ENCODE measurements at places on chromosomes 12 and 14. TPM values are rescaled to one million over a fixed set of nuclear protein-coding genes. Genes with fewer than 3 reads are reported as not detected.
A peak's percentile ranks its signal among the peaks of the same experiment; 100 is the strongest.

The GPR137C gene
- not detected for total RNA-seq

The SMIM41 gene
- total RNA-seq: not detected

DNA sequence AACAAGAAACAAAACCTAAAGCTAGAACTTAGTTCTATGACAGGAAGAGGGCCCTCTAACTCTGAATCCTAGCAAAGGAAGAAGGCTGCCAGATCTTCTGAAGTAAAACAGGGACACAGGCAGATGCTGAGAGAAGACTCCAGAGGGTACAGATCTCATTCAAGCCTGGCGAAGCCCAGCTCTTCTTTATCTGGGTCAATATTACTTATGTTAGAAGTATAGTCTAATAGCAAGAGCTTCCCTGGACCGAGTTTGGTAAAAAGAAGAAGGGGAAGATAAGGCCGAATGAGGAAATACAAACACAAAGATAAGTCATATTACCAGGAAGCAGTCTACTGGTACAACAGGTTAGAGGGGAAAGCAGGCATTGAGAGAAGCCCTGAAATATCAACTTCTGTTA is 79.9 kb upstream of the CCDC91 start:
- DNase-seq: no peak

DNA sequence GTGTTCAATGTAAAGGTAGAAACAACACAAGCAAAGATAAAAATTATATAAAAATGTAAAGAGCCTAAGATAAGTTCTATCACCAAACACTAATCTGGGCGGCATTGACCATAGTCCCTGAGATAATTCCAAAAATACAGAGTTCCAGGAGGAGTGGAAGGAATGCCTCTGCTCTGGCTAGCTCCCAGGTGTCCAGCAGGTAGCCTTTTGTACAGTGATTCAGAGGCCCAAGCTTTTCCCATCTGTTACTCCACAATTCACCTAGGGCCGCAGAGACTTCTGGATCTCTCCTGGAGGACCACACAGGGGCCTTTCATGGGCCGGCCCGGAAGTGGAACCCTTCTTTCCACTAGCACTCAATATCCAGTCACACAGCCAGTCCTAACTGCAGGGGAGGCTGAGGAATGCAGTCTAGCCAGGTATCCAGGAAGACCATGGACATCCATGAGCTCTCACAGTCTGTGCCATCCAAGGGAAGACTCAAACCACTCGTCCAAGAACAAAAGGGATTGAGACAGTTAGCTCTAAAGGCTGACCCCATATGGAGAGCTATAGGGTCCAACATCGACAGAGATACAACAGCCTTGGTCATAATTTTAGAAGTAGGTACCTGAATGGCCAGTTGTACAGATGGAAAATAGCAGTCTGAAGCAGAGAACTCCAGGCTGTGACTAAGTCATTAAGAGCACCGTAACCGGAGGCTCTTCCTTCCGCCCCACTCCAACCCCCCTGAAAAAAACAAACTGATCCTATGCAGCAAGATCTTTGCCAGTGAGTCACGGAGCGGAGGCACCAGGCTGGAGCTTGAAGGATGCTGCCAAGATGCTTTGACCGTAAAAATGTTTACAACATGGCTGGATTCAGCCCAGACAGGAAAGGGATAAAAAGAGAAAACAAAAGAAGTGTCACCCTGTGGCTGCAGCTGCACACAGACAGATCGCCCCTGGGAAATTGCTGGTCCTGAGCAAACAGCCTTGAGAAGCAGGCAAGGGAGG is 204.8 kb downstream of the NUAK1 start:
- DNase-seq: peak; percentile 28

DNA sequence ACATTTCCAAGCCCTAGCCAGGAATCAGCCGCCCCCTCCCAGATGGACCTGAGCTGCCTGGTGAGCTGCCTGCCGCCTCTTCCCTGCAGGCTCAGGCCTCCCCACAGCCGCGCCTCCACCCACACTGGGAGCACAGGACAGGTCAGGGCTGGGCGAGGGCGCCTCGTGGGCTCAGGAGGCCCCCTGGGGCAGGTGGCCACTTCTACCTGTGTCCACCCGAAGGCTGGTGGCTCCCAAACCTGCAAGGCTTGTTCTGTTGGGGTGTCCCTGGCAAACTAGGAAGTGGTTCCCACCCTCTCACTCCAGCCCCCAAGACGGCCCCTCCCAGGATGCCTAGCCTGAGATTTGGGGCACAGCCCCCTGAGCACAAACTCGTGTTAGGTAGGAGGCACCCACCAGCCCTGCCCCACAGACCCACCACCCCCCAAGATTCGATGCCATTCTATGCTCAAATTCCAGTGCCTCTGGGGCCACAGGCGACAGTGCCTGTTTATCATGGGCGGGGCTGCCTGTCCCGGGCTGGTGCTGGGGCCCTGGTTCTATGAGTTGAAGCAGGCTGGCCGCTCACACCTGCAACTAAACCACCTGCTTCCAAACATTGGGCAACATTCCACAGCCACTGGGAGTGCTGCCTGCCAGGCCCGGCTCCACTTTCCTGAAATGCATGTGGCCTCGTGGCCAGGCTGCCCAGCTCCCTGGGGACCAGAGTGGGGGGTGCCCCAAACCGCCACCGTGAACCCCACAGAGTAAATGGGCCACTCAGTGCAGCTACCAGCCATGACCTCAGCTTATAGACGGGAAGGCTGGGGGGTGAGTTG is 6.8 kb downstream of the MMP17 start:
- DNase-seq: no peak

- no peak for DNase-seq
Observed at GRCh38 chr12:41512497-41512896, 324.4 kb downstream of the PDZRN4 start.

DNA sequence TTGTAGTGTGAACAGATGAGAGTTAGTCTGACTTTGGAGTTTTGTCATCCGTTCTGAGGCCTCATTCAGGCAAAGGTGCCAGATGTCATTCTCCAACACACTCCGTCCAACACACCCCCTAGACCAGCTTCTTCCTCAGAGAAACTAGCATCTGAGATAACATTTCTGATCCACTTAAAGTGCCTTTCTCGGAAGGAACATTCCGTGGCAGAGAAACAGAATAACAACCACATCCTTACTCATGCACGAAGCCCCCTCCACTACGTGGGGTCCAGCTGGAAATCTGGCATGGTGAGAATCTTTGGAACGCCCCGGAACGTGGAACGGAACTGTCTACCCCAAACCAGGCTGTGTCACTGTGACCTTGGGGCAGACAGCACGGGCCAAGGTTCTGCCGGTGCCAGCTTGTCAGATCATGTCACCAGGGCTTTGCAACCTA is 17.0 kb upstream of the BCL7A start:
- DNase-seq: no peak

DNA sequence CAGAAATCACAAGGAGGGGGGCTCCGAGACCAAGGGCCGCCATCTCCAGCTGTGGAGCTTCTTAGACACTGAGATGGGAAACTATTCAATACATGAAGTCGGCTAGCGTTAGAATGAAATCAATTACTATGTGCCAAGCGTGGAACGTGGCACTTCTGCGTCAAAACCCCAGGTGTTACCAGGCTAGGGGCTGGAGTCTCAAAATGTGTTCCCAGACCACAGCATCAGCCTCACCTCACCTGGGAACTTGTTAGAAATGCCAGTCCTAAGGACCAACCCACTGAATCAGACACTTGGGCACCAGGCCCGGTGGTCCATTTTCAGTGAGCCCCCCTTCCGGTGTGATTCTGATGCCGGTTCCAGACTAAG is 5.0 kb upstream of the SETD1B start:
- DNase-seq: no peak
